ENCODE measurements at places on chromosomes 1 and 21.

- no peak for DNase-seq
These were observed 73.0 kb upstream of the EXO1 start for GRCh38 chr1:241775021-241775420.

DNA sequence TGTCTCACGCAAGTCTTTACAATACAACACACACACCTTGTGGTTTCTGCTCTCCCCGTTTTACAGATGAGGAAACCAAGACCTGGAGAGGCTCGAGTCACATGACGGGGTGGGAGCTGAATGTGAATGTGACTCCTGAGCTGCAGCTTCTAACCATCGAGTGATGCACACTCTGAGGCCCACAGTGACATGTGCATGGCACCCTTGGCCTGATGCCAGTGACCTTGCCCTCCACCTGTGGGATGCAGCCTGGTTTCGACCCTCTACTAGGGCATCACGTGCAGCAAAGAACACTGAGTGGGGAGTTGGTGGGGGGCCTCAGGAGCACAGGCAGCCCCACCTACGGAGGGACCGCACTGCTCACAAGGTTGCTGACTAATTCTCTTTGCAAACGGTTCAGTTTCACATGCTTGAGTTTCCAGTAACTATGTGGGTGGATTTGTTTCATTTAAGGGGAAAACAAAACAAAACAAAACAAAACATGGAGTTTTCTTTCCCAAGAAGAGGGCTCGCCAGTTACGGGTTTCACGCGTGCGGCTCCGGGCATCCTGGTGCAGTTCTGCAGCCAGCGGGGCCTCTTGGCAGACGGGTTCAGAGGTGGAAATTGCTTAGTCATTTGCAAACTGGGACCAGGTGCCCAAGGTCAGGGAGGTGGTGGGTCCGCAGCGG is 22.9 kb downstream of the SPSB1 start:
- DNase-seq: no peak

DNA sequence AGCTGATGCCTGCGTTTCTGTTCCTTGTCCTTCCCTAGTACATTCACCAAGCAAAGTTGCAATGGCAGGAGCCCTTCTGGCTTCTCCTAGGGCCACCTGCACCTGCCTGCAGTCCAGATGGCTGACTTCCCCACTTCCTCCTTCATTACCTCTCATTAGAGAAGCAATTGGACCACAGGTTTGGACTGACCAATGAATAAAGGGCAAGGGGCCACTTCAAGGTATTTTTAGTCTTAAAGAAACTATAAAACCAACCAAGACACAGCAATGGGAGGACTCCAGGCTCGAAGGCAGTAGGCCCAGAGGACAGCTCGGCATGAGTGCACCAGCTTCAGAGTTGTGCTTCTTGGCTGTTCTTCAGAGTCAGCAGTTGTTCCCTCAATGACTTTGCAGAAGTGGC is 60.8 kb upstream of the ROR1 start:
- DNase-seq: no peak

DNA sequence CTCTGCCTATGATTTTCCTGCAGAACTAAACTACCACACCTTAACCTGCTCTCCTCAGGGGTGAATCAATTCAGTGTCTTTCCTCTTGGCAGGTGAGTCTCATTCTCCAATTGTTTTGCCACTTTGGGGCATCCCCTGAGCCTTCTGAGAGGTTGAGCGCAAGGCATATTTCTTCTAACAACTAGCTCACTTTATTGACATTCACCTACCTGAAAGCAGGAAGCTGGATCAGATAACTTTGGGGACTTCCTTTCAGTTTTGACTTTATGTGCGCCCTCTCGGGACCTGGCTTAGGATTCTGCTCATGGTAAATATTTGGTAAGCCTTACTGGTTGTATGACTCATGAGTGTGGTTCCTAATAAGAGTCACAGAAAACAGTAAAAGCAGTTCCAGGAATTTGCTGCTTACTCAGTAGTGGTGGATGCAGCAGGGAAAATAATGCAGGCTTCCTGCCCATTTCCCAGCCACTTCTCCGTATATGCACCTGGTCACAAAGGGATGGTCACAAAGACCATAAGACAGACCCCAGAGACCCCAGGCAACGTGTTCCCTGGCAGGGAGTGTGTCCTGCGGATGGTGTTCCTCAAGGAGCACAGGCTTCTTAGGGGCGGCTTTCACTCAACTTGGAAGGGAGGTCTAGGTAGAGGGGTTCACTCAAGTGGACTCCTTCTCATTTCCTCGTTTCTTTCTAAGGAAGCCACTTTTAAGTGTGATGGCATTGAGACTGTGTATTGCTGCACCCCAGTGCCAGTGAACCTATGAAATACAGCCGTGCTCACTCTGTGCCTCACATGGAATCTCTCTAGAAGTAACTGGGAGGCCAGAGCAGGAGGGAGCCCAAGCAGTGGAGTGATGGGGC is 22.0 kb upstream of the BATF3 start:
- DNase-seq: peak; percentile 85

DNA sequence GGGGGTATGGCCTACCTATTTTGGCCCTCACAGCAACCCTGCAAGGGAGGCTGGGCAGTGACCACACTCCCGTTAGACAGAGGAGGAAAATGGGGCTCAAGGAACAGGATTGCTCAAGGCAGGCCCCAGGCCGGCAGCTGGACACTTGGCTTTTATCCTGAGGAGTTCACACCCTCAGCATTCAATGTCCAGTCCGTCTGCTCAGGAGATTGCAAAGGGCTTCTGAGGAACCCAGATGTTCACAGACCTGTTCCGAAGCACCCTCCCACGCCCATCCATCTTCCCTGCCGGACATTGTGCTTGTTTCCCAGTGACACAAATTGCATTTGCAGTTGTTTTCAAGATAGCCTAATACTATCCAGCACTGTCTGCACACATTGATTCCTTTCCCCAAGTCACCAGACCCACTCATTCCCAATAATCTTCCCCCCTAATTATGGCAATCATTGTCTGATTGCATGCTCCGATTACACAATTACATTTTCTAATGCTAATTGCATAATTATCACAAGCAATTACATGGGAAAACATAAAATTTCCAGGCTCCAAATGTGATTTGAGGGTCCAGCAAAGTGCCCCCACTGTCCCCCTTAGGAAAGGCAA is 4.3 kb upstream of the UBL4B start:
- no peak for DNase-seq

GRCh38 chr1:230299191-230300006 is 126.7 kb downstream of the PGBD5 start:
- no peak for DNase-seq

DNA sequence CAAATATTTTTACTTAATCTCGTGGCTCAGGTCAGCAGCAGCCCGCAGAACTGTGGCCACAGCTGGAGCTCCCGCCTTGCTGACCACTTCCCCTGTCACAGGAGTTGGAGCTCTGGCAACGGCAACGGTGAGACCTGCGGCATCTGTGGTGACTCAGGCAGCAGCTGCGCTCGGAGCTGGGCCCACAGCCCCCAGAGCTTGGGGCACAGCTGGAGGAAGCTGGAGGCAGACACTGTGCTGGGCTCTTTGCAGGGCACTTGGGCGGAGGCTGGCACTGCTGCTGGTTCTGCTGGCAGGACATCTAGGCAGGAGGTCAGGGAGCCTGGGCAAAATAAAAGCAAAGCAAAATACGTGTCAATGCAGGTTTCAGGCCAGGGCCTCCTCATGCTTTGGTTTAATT is at the start of gene LCE3A:
Gene LCE3A, minus strand, starts transcription at position 301 of the 400 bp plus-strand sequence. Its CDS starts 0 bp downstream, at position 301.
- DNase-seq: no peak

DNA sequence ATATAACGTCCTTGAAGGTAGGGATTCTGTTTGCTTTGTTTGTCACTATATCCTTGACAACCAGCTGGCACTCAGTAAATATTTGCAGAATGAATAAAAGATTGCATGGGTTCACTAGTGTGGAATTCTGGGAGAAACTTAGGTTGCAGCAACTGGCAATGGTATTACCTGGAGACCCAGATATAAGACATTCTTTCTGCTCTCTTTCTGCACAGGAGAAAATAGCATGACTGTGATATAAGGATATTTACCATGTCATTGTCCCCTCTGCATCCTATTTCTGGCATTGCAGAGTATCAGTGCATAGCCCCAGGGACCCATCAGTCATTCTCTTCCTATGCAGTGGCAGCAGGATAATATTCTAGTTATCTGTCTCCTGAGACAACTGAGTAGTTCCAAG is 308.9 kb upstream of the LRRC7 start:
- DNase-seq: no peak

- DNase-seq: no peak
These were observed 7.3 kb downstream of the KDM1A start for GRCh38 chr1:23026568-23026967.

- no peak for DNase-seq
These were observed 24.6 kb upstream of the CDK11A start for GRCh38 chr1:1748686-1749321.

DNA sequence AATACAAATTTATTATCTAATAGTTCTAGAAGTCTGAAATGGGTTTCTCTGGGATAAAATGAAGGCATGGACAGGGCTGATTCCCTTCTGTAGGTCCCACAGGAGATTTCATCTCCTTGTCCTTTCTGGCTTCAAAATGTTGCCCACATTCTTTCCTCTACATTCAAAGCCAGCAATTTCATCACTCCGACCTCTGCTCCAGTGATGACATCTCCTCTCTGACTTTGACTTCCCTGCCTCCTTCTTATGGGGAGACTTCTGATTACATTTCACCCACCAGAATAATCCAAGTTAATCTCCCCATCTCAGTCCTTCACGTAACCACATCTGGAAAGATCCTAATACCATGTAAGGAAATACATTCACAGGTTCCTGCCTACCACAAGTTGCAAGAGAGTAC is 358.0 kb upstream of the C1orf87 start:
- DNase-seq: no peak

GRCh38 chr1:228037401-228038386 is 30.9 kb downstream of the WNT3A start:
- no peak for DNase-seq

- no peak for DNase-seq
These were observed 7.6 kb upstream of the DENND1B start for GRCh38 chr1:197782722-197783360.

- DNase-seq: no peak
These were observed 56.7 kb downstream of the SPSB1 start for GRCh38 chr1:9349331-9349851.

DNA sequence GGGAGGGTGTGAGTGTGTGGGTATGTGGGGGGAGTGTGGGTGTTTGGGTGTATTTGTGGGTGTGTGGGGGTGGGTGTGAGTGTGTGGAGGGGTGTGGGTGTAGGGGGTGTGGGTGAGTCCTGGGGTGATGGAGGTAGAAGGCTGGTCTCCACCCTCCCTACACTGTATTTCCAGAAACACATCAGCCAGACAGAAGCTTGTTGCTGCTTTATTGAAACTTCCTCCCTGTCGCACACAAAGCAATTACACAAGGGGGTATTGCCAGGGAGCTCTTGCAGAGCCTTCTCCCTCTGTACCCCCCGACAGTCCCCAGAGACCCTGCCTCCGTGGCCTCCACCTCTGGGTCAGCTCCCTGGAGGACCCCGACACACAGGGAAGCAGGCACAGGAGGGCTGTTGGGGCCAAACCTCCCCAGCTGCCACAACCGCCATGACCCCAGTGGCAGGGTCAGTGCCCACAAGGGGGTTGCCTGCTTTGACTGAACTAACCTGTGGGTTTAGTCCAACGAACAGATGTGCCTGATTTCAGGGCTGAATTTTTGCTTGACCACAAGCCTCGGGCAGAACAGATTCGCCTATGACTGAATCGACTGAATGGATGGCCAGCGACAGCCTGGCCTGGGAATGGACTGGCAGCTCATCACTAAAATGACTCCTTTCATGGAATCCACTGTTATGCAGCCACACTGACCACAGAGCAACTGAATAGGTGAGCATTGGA is 9.1 kb upstream of the MATN1 start:
- no peak for DNase-seq

GRCh38 chr1:97382206-97382605 is 538.6 kb downstream of the DPYD start:
- DNase-seq: no peak

GRCh38 chr1:51726544-51727225 is 109.8 kb downstream of the OSBPL9 start:
- DNase-seq: no peak

DNA sequence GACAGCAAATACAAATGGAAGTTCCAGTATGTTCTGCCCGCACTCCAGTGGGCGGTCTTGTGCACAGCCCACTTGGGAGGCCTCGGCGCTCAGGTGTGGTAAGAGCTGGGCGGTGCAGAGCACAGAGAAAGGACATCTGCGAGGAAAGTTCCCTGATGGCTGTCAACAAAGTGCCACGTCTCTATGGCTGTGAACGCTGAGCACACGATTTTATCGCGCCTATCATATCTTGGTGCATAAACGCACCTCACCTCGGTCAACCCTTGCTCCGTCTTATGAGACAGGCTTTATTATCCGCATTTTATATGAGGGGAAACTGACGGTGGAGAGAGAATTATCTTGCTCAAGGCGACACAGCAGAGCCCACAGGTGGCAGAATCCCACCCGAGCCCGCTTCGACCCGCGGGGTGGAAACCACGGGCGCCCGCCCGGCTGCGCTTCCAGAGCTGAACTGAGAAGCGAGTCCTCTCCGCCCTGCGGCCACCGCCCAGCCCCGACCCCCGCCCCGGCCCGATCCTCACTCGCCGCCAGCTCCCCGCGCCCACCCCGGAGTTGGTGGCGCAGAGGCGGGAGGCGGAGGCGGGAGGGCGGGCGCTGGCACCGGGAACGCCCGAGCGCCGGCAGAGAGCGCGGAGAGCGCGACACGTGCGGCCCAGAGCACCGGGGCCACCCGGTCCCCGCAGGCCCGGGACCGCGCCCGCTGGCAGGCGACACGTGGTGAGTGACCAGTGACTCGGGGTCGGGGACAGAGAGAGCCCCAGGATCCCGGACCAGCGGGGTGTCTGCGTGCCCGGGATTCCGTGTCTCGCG is at the start of gene IL12RB2:
Gene IL12RB2, plus strand, starts transcription at position 623 of the 810 bp plus-strand sequence. CDS start 12,496 bp downstream, outside the sequence.
- DNase-seq: no peak

DNA sequence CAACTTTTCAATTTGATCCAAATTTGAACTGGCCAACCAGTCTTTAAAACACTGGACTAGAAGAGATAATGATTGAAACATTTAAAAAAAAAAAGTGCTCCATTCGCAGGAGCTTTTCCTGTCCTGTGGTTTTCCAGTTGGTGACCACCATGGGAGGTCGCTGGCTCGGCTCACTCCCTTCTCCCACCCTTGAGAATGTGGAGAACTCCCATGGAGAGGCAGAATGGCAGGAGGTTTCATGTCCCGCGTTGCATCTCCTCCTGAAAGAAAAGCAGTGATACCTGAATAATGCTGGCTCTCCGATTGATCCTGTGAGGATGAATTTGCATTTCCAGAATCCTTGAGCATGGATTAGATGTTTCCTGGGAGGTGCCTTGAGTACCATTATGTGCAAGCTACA is 16.5 kb upstream of the MPZL1 start:
- DNase-seq: no peak

GRCh38 chr1:99474350-99474893 is 171.5 kb upstream of the PALMD start:
- no peak for DNase-seq

GRCh38 chr1:169119405-169119804 is 12.9 kb downstream of the ATP1B1 start:
- no peak for DNase-seq
